Head of caudate nucleus (tissue), 42 donors: ENCODE measurements at places on chromosomes 7 and 10.

- DNase-seq, result no peak
Measured at GRCh38 chr7:134186027-134186426, 58.9 kb downstream of the LRGUK start.

- DNase-seq, result no peak
Measured at GRCh38 chr7:69839782-69840181, 241.5 kb downstream of the AUTS2 start.

GRCh38 chr10:1156921-1157614 is 100.9 kb downstream of the WDR37 start:
- DNase-seq, result peak; percentile 2

GRCh38 chr10:128725531-128725930 is 599.3 kb upstream of the MKI67 start:
- no peak for DNase-seq

GRCh38 chr10:49368256-49368655 is 27.6 kb downstream of the DRGX start:
- no peak for DNase-seq

GRCh38 chr10:88106366-88106765 is 242.9 kb downstream of the PTEN start:
- no peak for DNase-seq

DNA sequence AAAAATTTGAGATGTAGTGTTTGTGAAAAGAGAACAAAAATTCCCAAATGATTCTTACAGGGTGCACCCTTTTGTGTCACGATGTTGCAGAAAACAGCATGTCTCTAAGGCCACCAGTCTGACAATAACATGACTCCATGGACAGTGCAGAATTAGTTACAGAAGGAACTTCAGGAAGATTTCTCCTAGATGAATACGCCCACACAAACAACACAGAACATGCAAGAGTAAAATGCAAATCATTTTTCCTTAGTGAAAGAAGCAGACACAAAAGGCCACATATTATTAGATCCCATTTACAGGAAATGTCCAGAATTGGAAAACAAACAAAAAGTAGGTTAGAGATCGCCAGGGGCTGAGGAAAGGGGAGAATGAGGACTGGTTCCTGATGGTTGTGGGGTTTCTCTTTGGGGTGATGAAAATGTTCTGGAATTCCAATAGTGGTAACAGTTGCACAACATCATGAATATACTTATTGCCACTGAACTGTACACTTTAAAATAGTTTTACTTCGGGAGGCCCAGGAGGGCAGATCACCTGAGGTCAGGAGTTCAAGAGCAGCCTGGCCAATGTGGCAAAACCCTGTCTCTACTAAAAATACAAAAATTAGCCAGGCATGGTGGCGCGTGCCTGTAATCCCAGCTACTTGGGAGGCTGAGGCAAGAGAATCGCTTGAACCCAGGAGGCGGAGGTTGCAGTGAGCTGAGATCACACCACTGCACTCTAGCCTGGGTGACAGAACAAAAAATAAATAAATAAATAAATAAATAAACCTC is 10.2 kb downstream of the ZC3HAV1 start:
- no peak for DNase-seq

- no peak for DNase-seq
Measured at GRCh38 chr7:98206451-98207330, 4.5 kb upstream of the BHLHA15 start.

DNA sequence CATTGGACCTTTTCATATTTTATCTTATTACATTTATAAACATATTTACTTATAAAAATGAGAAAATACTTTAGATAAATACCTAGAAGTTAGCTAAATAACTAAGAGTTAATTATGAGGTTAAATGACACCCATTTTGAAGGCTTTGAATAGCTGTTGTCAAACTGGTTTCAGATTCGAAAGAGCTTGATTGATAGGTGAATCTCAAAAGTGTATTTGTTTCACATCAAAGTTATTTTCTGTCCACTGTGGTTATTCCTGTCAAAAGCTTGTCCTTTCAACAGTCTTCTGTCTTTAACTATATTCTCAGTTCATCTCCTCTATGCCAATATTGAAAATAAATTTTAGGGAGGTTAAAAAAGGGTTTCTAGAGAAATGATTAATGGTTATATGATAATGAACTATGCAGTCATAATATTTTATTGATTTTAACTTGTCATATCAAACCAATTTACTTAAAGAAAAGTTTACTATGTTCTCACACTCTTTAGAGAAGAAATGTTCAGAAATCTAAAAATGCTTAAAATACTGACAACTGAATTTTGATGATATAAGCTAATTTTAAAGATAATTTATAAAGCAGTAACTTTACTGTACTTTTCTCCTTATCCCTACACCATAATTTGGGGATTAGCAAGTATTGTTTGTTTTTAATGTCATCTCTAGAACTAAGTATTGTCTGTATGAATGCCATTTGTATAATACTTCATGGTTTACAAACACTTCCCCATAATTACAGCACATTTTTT is 72.0 kb upstream of the FOXP2 start:
- no peak for DNase-seq

GRCh38 chr10:86263209-86263608 is 103.4 kb downstream of the GRID1 start:
- peak; percentile 61 for DNase-seq

GRCh38 chr7:101087334-101088068 is 2.2 kb downstream of the TRIM56 start:
- no peak for DNase-seq

DNA sequence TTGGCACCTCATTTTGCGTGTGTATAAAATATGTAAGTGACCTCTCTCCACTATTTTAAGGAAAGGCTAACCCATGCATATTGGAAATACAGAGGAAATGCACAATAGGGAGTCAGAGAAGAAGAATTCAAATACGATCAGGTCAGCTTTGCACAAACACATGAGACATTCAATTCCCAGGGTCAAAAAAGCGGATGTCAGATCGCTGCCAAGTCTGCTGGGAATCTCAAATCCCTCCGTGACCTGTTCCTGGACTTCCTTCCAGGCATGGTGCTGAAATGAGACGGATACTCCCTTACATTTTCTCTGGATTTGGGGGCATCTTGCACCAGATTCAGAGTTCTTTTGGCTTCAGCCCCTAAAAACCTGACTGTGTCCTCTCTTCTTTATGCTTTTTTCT is 91.9 kb upstream of the PRKCQ start:
- no peak for DNase-seq

DNA sequence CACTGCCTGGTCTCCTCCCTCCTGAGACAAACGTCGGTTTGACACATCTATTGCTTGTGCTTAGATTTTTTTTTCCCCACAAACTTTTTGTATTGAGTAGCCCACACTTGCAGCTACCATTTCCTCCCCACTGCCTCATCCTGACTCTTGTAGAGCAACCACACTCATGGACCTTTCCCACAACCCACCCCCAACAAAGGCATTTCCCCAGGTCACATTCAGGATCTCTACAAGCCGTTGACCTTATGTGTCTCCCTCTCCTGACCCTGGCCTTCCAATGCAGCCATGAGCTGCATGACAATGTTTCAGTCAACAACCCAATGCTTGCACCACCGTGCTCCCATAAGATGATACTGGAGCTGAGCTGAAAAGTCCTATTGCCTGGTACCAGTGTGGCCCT is 91.9 kb upstream of the MKI67 start:
- no peak for DNase-seq

DNA sequence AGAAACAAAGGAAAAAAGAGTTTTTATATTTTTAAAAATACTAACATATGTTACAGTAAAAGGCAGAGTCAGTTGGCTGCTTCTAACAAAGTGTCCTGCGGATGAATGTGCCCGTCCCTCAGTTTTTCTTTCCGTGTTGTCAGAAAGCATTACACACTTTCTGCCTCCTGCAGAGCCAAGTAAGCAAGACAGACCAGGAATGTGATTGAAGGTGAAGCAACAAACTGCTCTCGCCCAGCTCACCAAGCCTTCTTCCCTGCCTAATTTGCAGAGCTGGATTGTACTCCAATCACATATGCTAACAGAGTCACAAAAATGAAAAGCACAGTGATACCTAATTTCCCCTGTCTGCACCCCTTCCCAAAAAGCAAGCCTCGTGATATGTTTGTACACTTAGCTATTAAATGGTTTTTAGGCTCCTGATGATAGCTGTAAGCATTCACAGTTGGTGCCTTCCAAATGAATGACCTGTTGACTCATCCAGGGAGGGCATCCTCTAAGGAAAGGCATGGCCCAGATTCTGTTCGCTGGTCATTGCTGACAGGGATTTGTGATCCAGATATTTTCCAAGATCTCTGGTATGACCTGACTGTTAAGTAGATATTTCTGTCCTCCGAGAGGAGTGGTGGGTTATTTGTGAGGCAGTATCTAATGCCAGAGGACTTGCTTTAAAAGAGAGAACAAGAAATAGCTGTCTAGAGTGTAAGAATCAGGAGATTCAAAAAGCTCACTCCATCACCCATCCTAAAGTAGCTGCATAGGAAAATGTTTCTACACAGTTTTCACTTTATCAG is 187.3 kb upstream of the PLXDC2 start:
- DNase-seq, result no peak

DNA sequence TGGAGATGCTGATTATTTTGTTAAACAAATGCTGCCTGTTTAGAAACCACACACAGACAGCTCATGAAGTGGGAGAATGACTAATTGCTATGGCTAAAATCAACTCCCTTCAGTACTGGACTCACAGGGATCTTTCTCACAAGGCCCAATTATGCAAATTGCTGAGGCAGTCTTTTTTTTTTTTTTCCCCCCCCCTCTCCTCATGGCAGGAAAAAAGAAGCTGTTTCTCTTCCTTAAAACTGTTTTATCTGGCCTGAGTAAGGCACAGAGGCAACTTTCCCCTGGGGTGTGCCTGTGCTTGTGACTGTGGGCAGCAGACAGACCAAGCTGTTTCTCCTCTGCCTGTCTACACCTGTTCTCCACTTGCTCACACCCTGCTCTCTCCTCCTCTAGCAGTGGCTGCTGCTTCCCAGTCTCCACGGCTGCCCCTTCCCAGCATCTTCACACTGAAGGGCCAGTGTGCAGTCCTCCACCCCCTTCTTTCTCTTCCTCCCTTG is 65.4 kb upstream of the STEAP1B start:
- no peak for DNase-seq

- no peak for DNase-seq
Measured at GRCh38 chr7:85396676-85397075, 209.8 kb upstream of the SEMA3D start.

- DNase-seq, result no peak
Measured at GRCh38 chr7:155620497-155620896, 24.0 kb upstream of the RBM33 start.
